Stimulated activated naive B cell treated with anti-CD40 and anti-IgM and Interleukin-4, amounts not matched to agents 10 μg/mL and 1 μg/mL and 100 μg/mL, for 72 hours (primary cell): ENCODE measurements at places on chromosomes 11 and 22.

DNA sequence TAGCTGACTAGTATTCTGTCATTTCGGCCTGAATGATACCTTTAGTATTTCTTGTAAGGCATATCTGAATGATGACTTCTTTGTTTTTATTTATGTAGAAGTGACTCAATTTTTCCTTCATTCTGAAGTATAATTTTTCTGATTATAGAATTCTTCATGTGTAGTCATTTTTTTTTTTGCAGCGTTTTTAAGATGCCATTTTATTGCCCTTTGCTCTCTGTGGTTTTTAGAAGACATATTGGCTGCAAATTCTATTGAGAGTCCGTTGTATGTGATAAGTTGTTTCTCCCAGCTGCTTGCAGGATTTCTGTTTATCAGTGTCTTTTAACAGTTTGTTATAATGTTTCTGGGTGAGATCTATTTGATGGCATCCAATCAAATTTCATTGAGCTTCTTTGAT, 1224.8 kb downstream of the JRKL start:
- no peak for DNase-seq

DNA sequence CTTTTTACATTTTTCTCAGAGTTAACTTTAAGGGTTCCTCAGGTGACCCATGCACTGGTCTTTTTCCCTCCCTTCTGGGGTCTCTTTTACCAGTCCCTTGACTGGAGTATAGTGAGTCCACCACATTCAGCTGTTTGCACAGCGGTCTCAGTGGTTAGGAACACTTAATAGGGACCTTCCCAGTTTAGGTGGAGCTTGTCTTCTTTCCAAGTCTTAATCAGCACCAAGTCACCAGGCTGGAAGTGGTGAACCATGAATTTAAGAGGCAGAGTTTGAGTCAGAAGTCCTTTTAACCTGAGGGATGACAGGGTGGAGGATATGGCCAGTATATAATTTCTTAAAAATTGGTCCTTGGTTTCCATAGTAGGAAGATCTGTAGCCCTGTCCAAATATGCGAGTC, 349.7 kb upstream of the MPPED2 start:
- DNase-seq, result no peak

GRCh38 chr11:67032830-67033551, 10.1 kb downstream of the SYT12 start:
- DNase-seq, result no peak

DNA sequence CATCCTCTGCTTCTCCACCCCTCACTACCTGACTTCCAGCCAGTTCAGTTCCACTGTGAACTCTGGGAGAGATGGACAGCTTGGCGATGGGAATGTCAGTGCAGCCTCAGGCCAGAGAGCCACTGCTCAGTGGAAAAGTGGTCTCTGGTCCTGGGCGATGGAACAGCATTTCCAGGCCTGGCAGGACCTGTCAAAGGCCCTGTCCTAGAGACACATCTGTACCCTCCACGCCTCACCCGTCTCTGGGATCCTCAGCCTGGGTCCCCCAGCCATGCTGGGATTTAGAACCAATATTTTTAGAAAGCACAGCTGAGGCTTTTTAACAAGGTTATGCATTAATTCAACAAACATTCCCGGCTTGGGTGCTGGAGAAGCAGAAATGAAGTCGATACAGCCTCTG, 165.7 kb downstream of the MN1 start:
- DNase-seq, result no peak
